NCI-H526 treated with DMSO at 0.1 percent for 48 hours (cell line): ENCODE measurements at places on chromosomes 3 and 15.
A peak's percentile ranks its signal among the peaks of the same experiment; 100 is the strongest.

DNA sequence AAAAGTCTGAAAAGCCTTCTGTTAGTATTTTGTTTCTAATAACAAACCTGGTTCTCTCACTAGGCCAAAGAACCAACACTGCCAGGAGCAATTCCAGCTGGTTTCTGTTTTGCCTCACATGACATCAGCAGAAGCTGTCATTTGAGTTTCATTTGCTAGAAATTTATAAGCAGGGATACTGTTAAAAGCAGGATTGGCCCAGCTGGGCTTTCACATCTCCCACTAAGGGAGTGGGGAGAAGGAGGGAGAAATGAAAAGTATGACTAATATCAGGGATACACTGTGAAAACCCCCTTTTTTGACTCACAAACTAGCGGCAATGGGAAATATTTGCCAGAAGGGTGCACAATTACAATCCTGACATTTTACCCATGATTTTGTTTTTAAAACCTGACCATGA lies 5.3 kb downstream of the CCDC80 start:
- DNase-seq, result no peak

DNA sequence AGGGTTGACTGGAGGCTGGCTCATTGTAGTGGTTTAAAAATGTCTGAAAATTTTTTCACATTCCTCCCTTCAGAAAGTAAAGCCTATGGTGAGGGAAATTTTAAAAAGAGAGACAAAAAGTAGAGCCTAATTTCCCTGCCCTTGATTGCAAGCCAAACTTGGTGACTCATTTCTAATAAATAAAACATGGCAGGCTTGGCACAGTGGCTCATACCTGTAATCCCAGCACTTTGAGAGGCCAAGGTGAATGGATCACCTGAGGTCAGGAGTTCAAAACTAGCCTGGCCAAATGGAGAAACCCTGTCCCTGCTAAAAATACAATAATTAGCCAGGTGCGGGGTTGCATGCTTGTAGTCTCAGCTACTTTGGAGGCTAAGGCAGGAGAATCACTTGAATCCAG lies 18.9 kb upstream of the ARRDC4 start:
- no peak for DNase-seq

- DNase-seq, result no peak
Observed at GRCh38 chr15:63896336-63897115, 62.8 kb upstream of the HERC1 start.

GRCh38 chr3:189272500-189273119 lies 100.8 kb downstream of the TPRG1 start:
- no peak for DNase-seq

- no peak for DNase-seq
Observed at GRCh38 chr15:70160267-70160666, 62.5 kb upstream of the TLE3 start.

DNA sequence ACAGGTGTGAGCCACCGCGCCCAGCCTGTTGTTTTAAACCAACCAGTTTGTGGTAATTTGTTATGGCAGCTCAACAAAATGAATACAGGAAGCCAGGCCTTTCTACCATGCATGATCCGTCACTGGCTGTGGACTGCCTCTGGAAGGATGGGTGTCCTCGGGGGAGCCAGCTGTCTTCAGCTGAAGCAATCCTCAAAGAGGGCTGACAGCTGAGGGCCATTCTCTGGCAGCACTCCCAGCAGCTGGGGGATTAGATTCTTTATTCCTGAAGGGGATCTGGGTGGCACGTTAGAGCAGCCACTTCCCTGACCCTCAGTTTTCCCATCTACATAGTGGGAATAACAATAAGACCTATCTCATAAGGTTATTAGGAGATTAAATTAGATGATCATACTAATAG lies 24.4 kb downstream of the POLR2M start:
- no peak for DNase-seq

- no peak for DNase-seq
Observed at GRCh38 chr3:13077431-13078162, 4.4 kb upstream of the IQSEC1 start.

- no peak for DNase-seq
Observed at GRCh38 chr3:16476636-16477035, 36.9 kb downstream of the RFTN1 start.

- DNase-seq, result no peak
Observed at GRCh38 chr3:72343078-72343477, 505.2 kb downstream of the SHQ1 start.

DNA sequence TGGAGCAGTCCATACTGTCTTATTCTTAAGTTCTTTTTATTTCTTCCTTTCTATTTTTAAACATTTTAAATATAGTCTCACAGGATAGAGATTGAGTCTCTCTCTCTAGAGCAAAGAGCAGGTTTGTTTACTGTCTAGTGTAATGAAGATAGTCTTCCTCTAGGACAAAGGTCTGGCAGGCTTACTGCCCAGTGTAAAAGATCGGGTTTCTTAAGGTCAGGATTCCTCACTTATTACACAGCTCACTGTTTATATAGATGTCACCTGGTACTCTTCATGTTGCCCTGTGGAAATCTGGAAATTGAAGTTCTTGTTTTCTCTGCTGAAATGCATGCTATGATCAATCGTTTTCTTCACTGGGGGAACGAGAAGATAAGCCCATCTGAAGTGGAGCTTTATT lies 76.0 kb downstream of the ZBBX start:
- peak; percentile 55 for DNase-seq

DNA sequence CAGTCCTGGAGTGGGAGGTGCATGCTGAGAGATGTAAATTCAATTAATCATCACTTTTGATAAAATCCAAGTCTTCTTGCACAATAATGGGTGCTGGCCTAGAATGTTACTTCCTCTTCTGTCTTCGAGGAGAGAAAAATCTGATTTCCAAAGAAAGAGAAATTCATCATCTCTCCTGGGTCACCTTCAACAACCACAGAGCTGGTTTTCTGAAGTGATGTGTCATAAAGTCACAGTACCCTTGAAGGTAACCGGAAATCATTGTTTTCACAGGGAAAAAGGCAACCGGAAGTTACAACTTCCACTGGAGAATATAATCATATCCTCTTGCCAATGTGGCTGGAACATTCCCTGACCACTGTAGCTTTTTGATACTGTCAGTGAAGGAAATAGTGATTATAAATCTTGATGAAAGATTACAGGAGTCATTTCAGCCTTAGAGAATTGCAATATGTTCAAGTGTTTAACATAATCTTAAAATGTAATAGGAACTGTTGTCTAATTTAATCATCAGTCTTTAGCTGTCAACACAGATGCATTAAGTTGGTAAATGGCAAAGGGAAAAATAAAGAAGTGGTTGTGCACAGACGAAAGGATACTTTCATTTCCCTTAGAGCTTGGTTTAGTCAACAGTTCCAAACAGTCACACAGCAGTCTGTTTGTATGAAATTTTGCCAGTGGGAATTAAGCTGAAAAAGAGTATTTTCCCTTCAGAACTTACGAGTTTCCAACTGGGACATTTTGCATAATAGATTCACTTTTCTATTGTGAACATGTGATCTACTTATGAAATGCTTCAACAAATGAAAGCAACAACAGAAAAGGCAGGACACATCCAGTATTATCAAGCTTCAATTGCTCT lies 106.5 kb upstream of the SLC4A7 start:
- no peak for DNase-seq

DNA sequence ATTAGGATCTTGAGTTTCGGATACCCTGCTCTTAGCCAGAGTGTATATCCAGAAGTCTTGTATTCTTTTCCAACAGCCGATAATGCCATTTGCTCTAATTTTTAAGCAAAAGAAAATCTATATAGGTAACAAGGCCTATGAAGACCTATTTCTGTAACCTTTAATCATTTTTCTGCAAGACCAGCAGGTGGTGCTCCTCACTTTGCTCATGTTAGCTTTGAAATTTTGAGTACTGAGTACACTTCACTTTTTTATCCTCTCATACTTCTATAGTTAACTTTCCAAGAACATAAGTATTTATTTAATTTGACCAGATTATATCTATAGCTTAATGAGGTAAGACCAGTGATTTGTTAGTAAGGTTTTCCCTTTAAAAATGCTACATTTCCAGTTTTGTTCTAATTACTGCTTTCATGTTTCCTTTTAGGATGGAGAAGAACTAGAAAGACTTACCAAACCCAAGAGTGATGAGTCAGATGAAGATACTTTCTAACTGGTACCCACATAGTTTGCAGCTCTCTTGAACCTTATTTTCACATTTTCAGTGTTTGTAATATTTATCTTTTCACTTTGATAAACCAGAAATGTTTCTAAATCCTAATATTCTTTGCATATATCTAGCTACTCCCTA lies 20.5 kb downstream of the SLC35A5 start:
- no peak for DNase-seq

DNA sequence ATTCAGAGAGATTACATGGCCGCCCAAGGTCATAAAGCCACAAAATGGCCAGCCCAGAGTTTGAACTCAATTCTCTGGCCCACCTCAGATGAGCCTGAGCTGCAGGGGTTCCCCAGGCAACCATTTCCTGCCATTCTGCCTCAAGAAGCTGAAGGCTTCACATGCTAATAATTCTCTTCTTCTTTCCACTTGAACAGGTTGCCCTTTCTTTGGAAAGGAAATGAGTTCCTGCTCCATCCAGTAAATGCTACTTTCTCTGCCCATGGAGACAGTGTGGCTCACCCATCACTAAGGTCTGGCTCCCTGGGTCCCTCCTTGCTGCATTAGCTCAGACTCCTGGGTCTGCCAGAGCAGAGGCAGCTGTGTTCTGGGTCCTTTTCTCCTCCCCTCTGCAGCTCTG lies 48.2 kb downstream of the TRIM42 start:
- DNase-seq, result no peak

- DNase-seq, result no peak
Observed at GRCh38 chr3:111130827-111131226, 59.2 kb downstream of the NECTIN3 start.

DNA sequence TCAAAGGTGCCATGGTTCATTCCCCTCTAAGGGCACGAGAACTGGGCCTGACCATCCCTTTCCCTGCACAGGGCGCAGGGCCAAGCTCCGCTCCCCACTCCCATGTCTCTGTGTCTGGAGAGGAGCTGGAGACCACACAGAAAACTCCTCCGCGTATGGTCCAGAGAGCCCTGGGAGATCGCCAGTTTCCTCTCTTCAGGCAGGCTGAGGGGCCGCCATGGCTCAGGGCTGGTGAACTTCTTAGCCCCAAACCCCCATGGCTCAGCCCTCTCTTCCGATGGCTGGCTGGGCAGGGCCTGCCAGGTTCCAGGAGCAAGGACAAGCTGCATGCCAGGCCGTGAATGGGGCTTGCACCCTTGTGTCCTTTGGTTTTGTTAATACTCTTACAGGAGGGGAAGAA lies 52.9 kb downstream of the EXOG start:
- no peak for DNase-seq

DNA sequence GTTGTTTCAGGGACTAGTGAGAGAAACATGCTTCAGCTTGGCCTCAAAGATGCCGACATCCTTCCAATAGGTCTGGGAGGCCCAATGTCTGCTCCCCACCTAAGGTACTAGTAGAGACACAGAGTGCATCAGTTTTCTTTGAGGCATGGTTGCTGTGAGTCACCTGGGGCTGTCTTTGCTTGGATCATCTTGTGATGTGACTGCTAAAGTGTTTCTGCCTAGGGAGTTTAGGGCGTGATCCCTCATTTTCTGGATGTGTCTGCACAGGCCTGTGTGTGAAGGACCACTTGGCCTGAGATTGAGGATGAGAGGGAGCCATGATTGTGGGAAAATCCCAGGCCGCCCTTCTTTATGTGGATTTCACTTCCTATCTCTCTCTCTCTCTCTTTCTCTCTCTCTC lies 4.8 kb downstream of the GASK1A start:
- no peak for DNase-seq

DNA sequence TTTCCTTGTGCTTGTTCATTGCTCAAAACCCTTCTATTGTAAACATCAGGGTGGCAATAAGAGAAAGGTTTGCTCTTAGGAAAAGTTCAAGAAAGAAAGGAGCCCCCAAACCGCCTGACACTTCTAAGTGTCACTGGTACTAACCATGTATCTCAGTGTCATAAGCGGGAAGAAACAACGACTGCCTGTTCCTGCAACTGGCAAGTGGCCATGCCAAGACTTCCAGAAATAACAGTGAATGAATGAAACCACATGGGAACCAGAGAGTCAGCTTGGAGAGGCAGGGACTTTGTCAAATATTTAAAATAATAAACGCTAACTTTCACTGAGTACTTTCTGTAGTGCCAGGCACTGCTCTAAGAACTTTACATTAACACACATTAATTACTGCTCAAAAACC lies 1.1 kb downstream of the PLSCR2 start:
- no peak for DNase-seq

- no peak for DNase-seq
Observed at GRCh38 chr3:38984110-38984509, 67.6 kb downstream of the SCN11A start.

DNA sequence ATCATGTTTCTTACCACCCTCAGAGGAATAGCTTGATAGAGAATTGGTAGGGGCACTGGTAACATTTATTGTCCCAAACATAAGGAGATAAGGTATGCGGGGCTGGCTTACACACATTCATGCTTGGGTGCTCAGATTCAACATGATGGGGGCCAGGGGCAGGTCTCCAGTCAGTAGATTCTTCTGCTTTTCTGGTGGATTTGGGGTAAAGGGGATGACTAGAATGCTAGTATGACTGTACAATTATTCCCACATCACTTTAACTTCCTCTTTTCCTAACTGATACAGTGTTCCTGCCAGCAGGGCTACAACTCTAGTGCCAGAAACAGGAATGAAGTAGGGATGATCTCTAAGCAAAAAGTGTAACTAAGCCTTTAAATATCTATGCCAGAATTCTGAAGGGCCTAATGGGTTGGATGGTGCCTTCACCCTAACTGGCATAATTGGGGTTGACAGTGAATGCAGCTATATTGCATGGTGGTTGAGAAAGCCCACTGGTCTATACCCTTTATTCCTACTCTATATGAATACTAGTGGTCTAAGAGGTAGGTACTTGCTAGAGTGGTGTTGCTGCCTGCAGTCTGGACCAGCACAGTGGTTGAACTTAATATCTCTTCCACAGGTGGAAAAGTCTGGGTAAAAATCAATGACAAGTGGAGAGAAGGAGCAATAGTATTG lies 117.4 kb downstream of the IL12A start:
- no peak for DNase-seq

DNA sequence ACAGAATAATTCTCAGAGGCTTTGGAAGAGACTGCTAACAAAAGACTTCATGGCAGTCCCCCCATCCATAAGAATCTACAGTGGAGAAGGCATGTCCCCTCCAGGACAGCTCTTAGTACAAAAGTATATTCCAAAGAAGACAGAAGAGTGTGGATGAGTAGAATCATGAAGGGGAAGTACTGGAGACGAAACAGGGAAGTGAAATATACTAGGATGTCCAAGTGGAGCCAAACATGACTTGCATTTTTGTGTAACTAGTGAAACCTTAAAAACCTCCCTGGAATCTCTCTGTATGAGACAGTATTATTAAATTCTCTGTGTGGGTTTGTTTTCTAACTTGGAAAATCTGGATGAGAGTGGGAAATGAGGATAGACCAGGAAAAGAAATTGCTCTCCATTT lies 312.4 kb downstream of the RSL24D1 start:
- no peak for DNase-seq

- DNase-seq, result peak; percentile 94
Observed at GRCh38 chr15:68268405-68268804, 9.1 kb upstream of the FEM1B start.
